ENCODE measurements at places on chromosomes 7 and 10.
A peak's percentile ranks its signal among the peaks of the same experiment; 100 is the strongest.

GRCh38 chr7:70694971-70695794 is 436.8 kb upstream of the GALNT17 start:
- peak; percentile 3 for DNase-seq

DNA sequence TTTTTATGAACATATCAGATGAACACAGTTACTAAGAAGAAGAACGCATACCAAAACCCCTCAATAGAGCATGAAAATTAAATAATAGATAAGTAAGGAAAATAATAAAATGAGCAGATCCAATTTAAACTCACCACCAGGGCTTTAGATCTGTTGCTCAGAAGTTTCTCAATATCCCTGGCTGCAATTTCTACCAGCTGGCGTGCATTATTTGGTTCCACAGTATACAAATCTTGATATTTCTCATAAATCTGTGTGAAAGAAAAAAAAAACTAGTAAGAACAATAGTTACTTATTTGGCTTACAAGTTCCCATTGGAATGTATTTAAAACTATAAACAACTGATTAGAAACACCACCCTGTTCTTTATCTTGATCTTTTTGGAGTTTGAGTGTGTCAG is 108.6 kb downstream of the CACNA2D1 start:
- no peak for DNase-seq

DNA sequence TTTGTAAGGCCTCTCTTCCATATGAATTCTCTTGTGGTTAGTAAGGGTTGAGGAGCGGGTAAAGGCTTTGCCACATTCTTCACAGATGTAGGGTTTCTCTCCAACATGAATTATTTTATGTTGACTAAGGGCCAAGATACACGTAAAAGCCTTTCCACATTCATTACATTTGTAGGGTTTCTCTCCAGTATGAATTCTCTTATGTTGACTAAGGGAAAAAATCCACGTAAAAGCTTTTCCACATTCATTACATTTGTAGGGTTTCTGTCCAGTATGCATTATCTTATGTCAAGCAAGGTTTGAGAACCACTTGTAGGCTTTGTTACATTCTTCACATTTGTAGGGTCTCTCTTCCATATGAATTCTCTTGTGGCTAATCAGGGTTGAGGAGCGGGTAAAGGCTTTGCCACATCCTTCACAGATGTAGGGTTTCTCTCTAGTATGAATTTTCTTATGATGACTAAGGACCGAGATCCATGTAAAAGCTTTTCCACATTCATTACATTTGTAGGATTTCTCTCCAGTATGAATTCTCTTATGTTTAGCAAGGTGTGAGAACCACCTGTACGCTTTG is 493.0 kb downstream of the ZNF479 start:
- DNase-seq: no peak

GRCh38 chr10:38025283-38025682 is 14.8 kb downstream of the ZNF33A start:
- peak; percentile 24 for DNase-seq

DNA sequence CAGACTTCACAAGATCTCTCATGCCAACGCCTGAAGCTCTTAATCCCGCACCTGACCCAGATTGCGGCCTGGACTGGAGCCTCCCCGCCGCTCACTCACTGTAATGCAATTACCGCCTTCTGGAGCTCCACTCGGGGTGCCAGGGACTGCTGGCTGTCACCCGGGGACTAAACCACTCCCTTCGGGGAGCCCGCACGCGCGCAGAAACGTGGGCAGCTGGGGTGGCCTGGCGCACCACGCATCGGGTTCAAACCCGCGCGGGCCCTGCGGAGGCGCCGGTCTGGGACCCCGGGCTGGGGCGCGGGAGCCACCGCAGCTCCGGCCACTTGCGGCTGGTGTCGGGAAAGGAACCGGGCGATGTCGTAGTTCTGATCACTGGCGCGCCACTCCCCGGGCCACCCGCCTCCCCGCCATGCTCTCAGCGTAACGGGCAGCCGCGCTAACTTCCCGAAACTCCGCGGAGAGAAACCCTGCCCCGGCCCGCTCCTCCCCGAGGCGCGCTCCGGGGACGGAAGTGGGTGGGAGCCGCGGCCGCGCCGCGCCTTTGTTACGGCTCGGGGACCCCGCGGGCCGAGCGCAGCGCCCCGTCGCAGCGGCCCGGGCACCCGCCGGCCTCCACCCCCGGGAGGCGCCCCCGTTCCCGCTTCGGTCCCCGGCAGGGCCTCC is 100.3 kb upstream of the SVIL start:
- DNase-seq: peak; percentile 89

GRCh38 chr10:75304313-75304712 is 68.6 kb upstream of the COMTD1 start:
- no peak for DNase-seq

DNA sequence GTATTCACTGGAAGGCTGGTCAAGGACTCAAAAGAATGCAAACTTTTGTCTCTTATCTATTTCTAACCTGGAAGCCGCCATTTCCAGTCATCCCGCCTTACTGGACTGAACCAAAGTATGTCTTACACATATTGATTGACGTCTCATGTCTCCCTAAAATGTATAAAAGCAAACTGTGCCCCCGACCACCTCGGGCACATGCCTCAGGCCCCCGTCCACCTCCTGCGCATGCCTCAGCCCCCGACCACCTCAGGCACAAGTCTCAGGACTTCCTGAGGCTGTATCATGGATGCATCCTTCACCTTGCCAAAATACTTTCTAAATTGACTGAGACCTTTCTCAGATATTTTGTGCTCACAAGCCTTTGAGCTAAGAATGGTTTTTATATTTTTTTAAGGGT is 148.6 kb downstream of the PTPRN2 start:
- DNase-seq: no peak

Data from suppressor macrophage treated with lipopolysaccharide for 4 hours (primary cell).